ENCODE measurements at places on chromosomes 4 and X.
A peak's percentile ranks its signal among the peaks of the same experiment; 100 is the strongest.

GRCh38 chr4:67713529-67714247 is 12.7 kb upstream of the UBA6 start:
- peak; percentile 35 for DNase-seq

DNA sequence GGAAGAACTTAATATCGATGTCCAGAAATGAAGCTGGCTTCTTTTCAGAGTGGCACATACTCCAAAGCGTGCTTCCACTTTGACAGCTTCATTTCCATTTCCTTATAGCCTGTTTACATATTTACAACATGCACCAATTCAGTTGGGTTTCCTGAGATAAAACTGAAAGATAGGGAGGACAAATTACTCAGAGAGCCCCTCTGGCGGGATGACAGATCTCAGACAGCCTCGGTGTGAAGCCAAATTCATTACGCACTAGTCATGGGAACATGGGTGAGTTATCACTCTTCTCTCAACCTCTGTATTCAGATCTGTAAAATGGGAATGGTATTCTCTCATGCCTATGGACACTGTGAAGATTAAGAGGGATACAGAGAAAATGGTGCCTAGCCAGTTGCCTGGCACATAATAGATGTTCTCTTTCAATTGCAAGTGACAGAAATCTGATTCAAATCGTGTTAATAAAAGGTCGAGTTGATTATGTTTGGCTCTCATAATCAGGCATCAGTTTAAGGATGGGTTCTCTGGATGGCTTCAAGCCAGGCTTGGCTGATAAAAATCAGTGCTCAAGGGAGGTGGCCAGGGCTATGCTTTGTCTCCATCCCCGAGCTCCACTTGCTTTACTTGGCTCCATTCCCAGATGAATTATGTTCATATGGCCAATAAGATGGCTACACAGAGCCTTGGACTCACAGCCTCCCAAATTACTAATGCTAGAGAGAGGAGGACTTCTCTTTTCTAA is 132.2 kb upstream of the C1QTNF7 start:
- no peak for DNase-seq

- peak; percentile 18 for DNase-seq
Measured at GRCh38 chrX:13852001-13852695, 35.3 kb upstream of the GPM6B start.

GRCh38 chrX:43589735-43590134 is 66.4 kb upstream of the MAOA start:
- no peak for DNase-seq

GRCh38 chrX:11363069-11363594 is 69.9 kb downstream of the AMELX start:
- no peak for DNase-seq

Data from RKO (cell line).